ENCODE measurements at places on chromosomes 4 and X.

DNA sequence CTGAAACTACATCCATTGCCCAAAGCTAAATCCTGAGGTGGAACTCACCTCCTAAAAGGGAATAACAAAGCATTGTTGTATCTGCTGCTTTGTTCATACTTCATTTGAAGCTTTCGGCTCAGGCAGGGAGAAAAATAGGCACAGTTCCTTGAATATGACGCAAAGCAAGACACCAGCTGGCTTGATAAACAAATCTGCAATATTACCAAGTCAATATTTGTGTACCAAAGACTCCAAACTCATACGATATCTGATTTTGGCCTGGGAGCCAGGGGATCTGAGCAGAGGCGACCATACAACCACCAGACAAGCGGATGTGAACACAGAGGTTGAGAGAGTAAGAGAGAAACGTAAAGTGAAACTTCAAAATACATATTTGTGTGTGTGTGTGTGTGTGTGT lies 34.8 kb upstream of the RAP1GDS1 start:
- DNase-seq = no peak

GRCh38 chrX:74420196-74421035 lies 877 bp upstream of the SLC16A2 start:
- DNase-seq = peak; percentile 16

GRCh38 chr4:162853788-162854187 lies 312.9 kb downstream of the NAF1 start:
- no peak for DNase-seq

GRCh38 chrX:18883234-18883960 lies 100.5 kb downstream of the PHKA2 start:
- no peak for DNase-seq

- peak; percentile 96 for DNase-seq
Measured at GRCh38 chr4:86927843-86928395, 6.9 kb upstream of the AFF1 start.

DNA sequence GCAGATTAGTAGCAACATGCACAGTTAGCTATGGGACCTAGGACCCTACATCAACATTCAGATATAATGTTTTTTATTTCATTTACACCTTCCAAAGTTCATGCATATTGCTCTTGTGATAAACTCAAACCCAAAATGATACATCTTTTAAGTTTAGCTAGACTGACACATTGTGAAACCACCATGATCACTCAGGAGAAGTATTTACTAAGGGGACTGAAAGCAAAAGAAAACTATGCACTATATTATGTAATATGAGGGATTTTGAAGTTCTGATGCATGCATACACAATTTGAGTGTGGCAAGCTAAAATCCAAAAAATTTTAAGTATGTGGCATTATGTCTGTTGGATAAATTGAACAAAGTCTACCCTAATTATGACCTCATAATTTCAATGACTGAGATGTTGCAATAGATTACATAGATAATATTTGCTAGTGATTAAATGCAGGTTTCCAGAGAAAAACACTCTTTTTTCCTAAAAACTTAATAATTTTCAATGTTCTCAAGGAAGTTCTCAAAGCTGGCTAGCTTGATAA lies 914.8 kb upstream of the GRIA3 start:
- DNase-seq = no peak

GRCh38 chr4:153001626-153002025 lies 65.5 kb downstream of the FHDC1 start:
- DNase-seq = no peak

- peak; percentile 4 for DNase-seq
Measured at GRCh38 chrX:39149761-39150160, 348.5 kb downstream of the MID1IP1 start.

DNA sequence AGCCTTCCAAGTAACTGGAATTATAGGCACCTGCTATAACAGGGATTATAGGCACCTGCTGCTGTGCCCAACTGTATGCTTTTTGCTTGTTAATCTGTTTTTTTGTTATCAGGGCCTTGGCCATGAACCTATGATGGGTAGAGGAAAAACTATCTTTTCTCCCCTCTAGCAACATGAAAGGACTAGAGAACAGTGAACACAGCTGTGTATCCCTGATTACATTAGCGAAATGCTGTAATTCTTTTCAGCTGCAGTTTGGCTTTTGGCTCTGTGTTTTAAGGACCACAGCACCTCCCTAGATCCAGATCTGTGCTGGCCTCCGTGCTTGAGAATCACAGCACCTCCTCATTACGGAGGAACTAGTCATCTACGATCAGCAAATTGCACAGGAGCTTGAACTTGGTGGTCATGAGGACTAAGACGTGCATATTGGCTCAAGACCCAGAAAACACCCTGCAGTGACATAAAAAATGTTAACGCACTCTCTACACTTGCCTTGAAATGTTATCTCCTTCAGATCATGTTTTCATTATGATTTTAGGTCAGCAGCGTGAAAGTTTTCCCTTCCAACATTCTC lies 57.7 kb upstream of the S100G start:
- no peak for DNase-seq

GRCh38 chrX:30864383-30864785 lies 24.7 kb downstream of the TAB3 start:
- DNase-seq = no peak

GRCh38 chr4:23068287-23068686 lies 375.6 kb downstream of the GBA3 start:
- no peak for DNase-seq

DNA sequence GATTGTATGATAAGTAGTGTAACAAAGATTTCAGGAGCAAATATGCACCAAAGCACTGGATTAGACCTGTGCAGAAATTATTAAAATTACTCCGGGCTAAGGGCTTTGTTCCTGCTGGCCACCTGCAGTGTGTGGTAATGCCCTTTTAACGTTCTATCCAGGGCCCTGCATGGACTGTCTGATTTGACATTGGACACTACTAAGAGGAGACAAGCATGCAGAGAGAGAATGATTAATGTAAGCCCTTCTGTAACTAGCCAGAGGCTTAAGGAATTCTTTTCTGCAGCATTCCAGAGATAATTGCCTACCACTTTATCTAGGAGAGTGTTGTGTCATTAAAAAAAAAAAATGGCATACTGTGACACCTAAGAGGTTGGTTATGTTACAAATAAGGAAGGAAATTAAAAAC lies 117.0 kb downstream of the PCDH7 start:
- DNase-seq = no peak

DNA sequence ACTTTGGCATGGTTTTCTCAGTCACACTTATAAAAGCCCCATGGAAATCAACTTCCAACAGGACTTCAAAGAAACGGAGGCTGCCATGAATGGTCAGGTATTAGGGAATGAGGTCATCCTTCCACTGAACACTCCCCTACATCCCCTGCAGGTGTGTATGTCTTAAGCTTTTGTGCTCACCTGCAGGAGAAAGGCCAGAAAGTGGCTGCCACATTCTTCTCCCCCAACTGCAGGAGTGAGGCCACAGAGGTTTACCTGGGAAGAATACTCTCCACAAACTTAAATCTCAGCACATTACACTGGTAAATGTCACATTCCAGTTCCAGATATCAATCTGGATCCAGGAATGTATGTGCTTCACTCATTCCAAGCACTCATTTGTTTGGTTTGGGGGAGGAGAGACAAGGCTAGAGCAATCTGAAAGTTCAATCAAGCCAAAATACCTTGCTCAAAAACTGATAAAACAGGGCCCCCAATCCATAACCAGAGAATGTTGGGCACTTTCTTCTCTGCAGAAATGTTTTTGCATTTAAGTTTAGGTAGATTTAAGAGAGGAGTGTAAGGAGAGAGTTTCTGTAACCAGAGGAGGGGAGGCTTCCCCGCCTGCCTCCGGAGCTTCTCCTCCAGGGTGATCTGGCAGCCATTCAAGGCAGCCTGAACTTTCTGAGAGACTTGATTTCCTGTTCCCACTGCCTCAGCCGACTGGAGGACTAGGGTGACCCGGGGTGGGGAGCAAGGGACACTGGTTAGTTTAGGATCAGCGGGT lies 15.4 kb downstream of the FAM9C start:
- DNase-seq = no peak

DNA sequence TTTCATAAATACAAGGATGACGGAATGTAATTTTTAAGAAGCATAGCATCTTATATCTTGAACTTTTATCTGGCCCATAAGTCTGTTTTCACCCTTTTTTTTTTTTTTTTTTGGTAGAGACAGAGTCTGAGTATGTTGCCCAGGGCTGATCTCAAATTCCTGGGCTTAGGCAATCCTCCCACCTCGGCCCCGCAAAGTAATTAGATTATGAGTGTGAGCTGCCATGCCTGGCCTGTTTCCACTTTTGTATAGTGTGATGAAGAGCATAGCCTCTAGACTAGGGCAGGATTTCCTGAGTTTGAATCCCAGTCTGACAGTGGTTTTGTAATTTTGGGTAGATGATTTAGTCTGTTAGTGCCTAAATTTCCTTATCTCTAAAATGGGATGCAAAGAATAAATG lies 11.0 kb downstream of the STIM2 start:
- no peak for DNase-seq

- DNase-seq = no peak
Measured at GRCh38 chrX:54922547-54922946, 1.9 kb downstream of the TRO start.

All from AG04450 (cell line).